NCI-H2107 (cell line): ENCODE measurements at places on chromosomes 6 and 20.

DNA sequence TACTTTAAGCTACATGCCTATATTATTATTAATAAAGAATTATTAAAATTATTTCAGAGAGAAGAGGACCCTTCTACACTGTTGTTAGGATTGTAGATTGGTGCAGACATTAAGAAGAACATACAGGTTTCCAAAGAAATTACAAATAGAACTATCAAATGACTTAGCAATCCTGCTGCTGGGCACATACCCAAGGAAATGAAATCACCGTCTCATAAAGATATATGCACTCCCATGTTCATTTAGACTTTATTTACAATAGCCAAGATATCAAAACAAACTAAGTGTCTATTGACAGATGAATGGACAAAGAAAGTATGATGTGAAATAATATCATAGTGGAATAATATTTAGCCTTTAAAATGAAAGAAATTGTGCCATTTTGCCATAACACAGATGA is 687.7 kb upstream of the POU3F2 start:
- DNase-seq, result no peak

GRCh38 chr6:32960563-32960962 is 7.7 kb upstream of the HLA-DMA start:
- no peak for DNase-seq

DNA sequence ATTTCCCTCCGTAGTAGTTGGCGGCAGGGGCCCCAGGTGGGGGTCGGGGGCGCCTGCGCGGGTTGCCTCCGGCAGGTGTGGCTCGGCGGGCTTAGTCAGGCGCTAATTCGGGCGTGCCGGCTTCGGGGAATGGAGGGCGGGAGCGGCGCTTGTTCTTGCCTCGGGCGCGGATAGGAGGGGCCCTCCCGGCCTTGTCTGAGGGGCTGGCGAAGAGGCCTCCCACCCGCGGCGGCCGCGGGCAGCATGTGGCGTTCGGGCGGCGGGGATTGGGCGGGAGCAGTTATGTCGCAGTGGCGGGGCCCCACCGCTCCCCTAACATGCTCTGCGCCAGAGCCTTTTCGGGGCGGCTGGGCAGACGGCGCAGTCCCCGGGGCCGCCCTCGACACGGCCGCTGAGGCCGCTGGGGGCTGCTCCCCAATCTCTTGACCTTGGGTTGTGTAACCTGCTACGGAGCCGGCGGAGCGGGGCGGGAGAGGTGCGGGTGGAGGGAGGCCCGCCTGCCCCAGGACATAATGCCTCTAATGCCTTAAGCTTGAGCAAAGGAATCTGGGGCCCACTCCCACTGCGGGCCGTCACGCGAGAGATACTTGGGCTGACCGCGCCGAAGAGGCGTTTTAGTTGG is 1.1 kb downstream of the AMD1 start:
- no peak for DNase-seq

GRCh38 chr6:70811788-70812187 is 144.1 kb downstream of the SMAP1 start:
- DNase-seq, result no peak

DNA sequence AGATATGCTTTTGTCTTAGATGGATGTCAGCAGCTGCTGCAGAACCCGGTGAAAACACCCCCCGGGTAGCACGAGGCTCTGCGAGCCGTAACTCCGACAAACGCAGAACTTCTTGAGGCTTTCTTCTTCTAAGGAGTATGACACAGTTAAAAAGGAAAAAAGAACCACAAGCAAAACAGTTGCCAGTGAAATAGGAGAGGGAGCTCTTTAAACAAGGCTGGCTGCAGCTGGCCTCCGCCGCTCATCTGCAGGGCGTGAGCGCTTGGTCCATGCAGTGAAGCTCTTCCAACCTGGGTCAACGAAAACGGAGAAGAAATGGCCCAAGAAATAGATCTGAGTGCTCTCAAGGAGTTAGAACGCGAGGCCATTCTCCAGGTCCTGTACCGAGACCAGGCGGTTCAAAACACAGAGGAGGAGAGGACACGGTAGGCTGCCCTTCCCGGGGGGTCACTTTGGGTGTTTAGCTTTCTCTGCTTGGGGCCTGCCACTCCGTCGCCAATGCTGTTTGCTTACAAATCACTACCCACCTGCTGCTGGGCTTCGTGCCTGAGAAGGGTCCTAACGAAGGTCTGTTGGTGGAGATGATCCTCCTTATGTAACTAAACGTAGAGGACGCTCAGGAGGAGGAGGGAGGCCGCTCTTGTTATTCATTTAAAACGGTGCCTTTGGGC is 13.2 kb downstream of the SYTL3 start:
- DNase-seq, result no peak

DNA sequence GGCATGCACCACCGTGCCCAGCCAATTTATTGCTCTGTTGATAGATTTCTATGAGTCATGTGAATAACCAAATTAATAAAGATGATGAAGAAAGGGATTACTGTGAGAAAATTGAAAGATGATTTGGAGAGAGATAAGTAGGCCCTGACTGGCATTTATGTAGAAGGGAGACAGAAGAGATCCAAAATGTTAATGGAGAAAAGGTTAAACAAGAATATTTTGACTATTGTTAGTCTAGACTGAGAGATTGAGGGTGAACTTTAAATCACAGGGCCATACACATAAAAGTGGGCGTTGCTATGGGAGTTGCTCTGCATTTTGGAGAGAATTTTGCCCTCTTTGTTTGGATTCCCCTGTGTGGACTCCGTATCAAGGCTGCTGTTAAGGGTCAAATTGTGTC is 68.9 kb upstream of the SCAF8 start:
- DNase-seq, result no peak

DNA sequence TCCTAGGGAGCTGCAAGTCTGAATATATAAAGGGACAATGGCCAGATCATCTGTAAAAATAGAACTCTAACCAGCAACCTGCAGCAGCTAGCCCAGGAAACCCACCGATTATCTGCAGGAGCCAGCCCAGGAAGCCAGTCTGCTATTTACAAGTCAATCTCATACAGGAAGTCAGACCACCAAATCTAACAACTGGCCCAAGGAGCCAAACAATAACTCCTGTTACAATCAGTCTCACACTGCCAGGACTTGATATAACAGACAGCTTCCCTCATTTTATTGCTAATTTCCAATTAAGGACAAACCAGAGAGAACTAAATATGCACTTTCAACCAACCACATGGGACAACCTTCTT is 14.4 kb upstream of the RIN2 start:
- DNase-seq, result no peak

DNA sequence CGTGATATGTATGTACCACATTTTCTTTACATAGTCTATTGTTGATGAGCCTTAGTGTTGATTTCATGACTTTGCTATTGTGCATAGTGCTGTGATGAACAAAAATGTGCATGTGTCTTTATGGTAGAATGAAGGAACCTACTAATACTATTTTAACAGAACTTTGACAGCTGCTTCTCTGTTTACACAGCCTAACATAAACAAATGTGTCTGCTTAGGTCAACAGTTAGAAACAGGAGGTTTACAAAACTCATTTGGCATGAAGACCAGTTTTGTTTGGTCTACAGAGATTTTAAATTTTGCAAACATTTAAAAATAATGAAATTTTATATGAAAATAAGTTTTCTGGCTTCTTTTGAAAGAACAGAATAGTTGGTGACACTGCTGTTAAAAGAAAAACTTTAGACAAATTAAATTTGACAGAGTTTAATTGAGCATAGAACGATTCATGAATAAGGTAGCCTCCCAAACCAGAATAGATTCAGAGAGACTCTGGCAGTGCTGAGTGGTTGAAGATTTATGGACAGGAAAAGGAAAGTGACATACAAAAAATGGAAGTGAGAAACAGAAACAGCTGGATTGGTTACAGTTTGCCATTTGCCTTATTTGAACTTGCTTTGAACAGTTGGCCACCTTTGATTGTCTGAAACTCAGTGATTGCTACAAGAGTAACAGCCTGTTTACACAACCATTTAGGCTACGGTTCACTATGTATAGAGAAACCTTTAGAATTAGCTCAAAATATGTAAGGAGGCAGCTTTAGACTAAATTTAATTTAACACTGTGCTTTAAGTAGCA is 715.8 kb upstream of the HS3ST5 start:
- no peak for DNase-seq

DNA sequence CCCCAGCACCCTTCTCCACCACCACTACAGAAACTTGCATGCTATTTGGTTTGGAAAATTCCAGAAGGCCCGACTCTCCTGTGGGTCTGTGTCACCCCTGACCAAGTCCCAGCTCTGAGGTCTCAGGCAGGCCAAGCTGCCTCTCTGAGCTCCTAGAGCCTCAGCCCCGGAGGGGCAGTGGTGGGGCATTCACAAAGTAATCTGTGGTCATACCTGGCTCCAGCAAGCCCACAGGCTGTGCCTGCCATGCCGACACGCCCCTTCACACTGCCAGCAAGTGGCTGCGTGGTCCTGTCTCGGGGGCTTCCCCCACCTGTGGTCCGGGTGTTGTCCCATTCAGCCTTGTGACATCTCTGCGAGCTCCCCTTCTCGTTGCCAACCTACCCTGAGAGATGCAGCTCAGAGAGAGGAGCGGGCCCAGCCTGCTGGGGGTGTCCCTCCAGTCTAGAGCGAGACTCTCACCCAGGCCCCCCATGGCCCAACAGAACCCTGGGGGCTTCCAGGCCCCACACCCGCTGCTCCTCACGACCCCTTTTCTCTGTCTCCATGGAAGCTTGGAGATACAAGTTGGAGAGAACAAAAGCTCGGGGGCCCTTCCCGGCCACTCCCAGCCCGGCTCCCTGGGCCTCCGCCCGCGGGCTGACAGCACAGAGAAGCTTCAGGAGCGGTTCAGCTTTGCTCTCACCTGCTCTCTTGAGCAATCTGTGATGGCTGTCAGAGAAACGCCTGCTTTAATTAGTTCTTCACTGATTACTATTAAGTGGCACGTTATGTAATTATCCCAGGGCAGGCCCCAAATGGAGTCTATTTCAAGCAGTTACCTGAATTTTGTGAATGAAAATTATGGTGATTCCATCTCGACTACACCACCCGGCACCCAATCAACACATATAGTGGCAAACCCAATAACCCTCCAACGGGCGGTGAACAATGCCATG is 147.7 kb upstream of the PHACTR3 start:
- DNase-seq, result no peak

DNA sequence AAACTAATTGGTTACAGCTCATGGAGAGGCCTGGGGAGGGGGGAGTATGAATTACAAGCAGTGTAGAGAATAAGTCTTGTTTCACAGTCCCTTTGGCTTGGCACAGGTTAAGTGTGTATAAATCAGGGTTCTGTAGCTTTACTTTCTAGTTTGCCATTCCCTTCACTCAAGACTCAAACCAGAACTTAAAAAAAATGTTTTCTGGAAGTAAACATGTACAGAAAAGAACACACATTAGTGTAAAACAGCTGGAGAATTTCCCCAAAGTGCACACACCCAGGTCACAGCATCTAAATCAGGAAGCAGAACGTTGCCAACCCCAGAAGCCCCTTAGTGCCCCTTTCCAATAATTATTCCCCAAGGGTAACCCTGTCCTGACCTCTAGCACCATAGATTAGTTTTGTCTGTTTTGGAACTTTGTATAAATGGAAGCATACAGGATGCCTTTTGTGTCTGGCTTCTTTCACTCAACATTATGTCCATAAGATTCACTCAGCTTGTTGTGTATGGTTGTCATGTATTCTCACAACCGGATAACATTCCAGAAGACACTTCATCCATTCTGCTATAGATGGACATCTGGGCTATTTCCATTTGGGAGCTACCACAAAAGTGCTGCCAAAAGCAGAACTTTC is 33.7 kb upstream of the SCUBE3 start:
- DNase-seq, result no peak

DNA sequence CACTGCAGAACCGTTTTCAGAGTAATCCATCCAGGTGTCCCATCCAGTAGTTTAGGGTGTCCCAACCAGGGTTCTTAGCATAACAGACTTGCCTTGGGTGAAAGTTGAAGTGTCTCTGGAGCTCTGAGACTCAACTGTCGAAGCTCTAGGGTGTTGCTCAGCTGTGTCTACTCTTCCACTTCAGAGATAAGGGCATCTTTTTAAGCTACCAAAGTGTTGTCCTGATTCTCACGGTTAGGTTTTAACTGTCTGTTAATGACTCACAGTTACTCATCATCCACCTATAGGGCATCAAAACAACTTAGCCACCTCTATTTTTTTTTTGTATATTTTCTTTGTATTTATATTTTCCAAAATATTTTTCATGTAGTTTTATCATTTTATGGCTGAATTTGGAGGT is 36.9 kb upstream of the TBX18 start:
- DNase-seq, result no peak

- no peak for DNase-seq
Measured at GRCh38 chr6:22956029-22956681, 386.8 kb downstream of the HDGFL1 start.

GRCh38 chr6:129663531-129663930 is 46.4 kb downstream of the ARHGAP18 start:
- no peak for DNase-seq
